HCT116 (cell line): ENCODE measurements at places on chromosomes 12 and 14.

GRCh38 chr12:132827763-132828703, 636 bp downstream of the GOLGA3 start:
- peaks cover 9% of the 10 kb centered on the region; the same call in 1 of the 2 replicates for H3K4me1 ChIP-seq
- H3K27ac ChIP-seq = peak overlapping the region; percentile 90
- H3K36me3 ChIP-seq = peaks cover 4% of the 10 kb centered on the region
- DNase-seq = no peak
- no peaks in the 10 kb centered on the region for H3K27me3 ChIP-seq

DNA sequence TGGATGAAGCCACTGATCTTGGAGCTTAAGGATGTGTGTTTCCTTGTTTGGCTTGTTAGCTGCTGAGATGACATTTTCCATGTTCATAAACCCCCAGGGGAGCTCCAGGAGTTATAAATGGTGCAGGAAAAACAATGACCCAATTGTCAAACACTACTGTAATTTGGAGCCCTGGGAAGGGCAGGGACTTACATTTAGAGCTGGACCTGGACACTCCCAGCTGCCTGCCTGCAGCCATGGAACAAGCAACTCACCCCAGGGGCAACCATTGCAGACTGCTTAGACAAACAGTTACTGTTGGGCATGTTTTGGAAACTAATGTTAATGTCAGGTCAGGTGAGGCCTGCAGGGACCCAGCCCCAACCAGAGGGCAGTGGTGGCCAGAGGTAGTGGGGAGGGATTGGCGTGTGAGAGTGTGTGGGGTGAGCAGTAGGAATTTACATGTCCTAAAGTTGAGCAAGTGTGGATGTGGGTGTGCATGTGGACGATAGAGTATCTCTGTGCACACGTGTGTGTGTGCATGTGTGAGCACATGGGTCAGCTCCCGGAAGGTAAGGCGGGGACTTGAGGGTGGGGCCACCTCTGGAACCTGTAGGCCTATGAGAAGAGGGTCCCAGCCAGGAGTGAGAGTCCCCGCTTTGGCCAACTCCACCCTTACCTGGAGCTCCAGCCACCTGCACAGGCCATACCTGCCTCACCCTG, 86.4 kb upstream of the NOS1 start:
- H3K4me1 ChIP-seq = no peaks in the 10 kb centered on the region; the same call in 1 of the 2 replicates
- no peak overlapping the region for H3K4me3 ChIP-seq
- no peak overlapping the region for H3K27ac ChIP-seq
- DNase-seq = no peak
- H3K36me3 ChIP-seq = no peaks in the 10 kb centered on the region

- H3K27me3 ChIP-seq = no peaks in the 10 kb centered on the region
- peaks cover 15% of the 10 kb centered on the region for H3K4me1 ChIP-seq
- no peaks in the 10 kb centered on the region for H3K36me3 ChIP-seq
- H3K4me3 ChIP-seq = no peak overlapping the region
- DNase-seq = no peak
Measured at GRCh38 chr14:91570021-91570420, 59.9 kb upstream of the PPP4R3A start.

GRCh38 chr12:68557011-68557730, 53.5 kb upstream of the RAP1B start:
- no peaks in the 10 kb centered on the region for H3K36me3 ChIP-seq
- H3K4me1 ChIP-seq = no peaks in the 10 kb centered on the region
- H3K27ac ChIP-seq = no peak overlapping the region

- DNase-seq = no peak
- H3K4me1 ChIP-seq = no peaks in the 10 kb centered on the region
- no peak overlapping the region for H3K27ac ChIP-seq
- H3K27me3 ChIP-seq = no peaks in the 10 kb centered on the region
- H3K4me3 ChIP-seq = no peak overlapping the region
Measured at GRCh38 chr14:99424306-99424877, 56.3 kb downstream of the SETD3 start.

GRCh38 chr12:113194971-113195391, 9.5 kb downstream of the RITA1 start:
- no peaks in the 10 kb centered on the region for H3K27me3 ChIP-seq
- H3K4me1 ChIP-seq = peaks cover 42% of the 10 kb centered on the region
- no peak for DNase-seq
- peak overlapping the region; percentile 86 for H3K27ac ChIP-seq

- H3K27ac ChIP-seq = peak overlapping the region; percentile 93
- no peaks in the 10 kb centered on the region for H3K36me3 ChIP-seq
- H3K4me1 ChIP-seq = peaks cover 57% of the 10 kb centered on the region
- H3K4me3 ChIP-seq = peak overlapping the region; percentile 81
Measured at GRCh38 chr12:570435-570920, 92.8 kb downstream of the NINJ2 start.

GRCh38 chr14:104887623-104888488, 22.8 kb downstream of the CEP170B start:
- no peaks in the 10 kb centered on the region for H3K27me3 ChIP-seq
- no peak overlapping the region for H3K27ac ChIP-seq
- H3K4me3 ChIP-seq = no peak overlapping the region
- no peak for DNase-seq
- H3K4me1 ChIP-seq = no peaks in the 10 kb centered on the region; the same call in 1 of the 2 replicates

- H3K27me3 ChIP-seq = no peaks in the 10 kb centered on the region
- H3K36me3 ChIP-seq = no peaks in the 10 kb centered on the region
- DNase-seq = no peak
- H3K4me1 ChIP-seq = no peaks in the 10 kb centered on the region
Measured at GRCh38 chr12:38386205-38386985, 69.8 kb downstream of the ALG10B start.

DNA sequence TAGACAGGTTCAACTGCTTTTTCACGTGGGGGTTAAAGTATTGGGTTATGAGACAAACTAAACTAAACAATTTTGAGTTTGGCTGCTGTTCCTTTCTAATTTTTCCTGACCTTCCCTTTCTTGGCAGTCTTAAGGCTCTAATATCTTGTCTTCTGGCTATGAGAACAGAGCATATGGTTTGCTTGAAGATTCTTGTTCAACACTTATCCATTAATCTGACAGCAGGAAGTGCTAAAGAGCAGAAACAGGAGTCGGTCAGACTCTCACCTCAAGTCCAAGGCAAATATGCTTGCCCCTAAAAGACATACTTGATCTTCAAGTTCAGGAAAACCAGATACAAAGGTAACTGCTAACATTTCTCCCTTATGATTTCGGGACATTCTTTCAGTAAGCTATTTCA, 52.6 kb upstream of the KCNJ8 start:
- H3K36me3 ChIP-seq = no peaks in the 10 kb centered on the region
- no peak overlapping the region for H3K27ac ChIP-seq
- H3K4me1 ChIP-seq = no peaks in the 10 kb centered on the region
- no peak for DNase-seq
- H3K27me3 ChIP-seq = no peaks in the 10 kb centered on the region

- H3K4me3 ChIP-seq = no peak overlapping the region
- peaks cover 3% of the 10 kb centered on the region for H3K4me1 ChIP-seq
- no peak for DNase-seq
- H3K27ac ChIP-seq = no peak overlapping the region
- H3K27me3 ChIP-seq = no peaks in the 10 kb centered on the region
- no peaks in the 10 kb centered on the region for H3K36me3 ChIP-seq
Measured at GRCh38 chr12:46149079-46149464, 119.8 kb downstream of the SLC38A1 start.

- no peak overlapping the region for H3K27ac ChIP-seq
- peak; percentile 16 for DNase-seq
- no peak overlapping the region for H3K4me3 ChIP-seq
- no peaks in the 10 kb centered on the region for H3K36me3 ChIP-seq
- no peaks in the 10 kb centered on the region for H3K4me1 ChIP-seq
- no peaks in the 10 kb centered on the region for H3K27me3 ChIP-seq
Measured at GRCh38 chr14:20866963-20867362, 24.2 kb upstream of the RNASE3 start.

DNA sequence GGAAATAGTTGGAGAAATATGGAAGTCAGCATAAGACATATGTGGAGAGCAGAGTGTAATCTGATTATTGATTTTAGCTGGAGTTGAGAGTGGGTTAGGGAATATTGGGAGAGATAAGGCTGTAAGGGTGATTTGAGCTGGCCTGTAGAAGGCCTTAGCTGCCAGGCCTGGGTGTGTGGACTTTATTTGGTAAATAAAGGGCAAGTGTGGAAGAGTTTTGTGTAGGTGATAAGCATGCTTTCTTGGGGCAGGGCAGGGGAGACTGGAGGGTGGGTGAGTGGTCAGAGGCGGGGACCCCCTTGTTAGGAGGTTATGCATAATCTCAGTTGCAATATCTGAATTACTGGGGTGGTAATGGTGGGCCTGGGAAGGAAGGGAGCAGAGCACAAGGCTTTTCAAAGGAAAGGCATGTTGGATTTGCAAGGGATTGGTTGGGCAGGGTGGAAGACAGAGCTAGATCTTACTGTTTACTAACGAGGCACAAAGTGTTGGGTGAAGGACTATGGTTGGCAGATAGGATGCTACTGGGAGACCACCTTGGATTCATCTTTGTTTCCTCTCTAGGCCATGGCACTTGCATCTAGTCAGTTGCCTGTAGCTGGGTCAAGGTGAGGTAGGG, 5.5 kb downstream of the KHNYN start:
- H3K36me3 ChIP-seq = peaks cover 24% of the 10 kb centered on the region
- H3K27me3 ChIP-seq = no peaks in the 10 kb centered on the region
- no peak for DNase-seq
- H3K4me3 ChIP-seq = no peak overlapping the region

GRCh38 chr14:75673345-75674035, 12.4 kb downstream of the TTLL5 start:
- no peak overlapping the region for H3K4me3 ChIP-seq
- peaks cover 3% of the 10 kb centered on the region; the same call in 1 of the 2 replicates for H3K36me3 ChIP-seq
- H3K27me3 ChIP-seq = no peaks in the 10 kb centered on the region
- no peak for DNase-seq
- H3K27ac ChIP-seq = no peak overlapping the region

- H3K27me3 ChIP-seq = no peaks in the 10 kb centered on the region
- no peaks in the 10 kb centered on the region for H3K4me1 ChIP-seq
- H3K27ac ChIP-seq = no peak overlapping the region
- H3K36me3 ChIP-seq = peaks cover 16% of the 10 kb centered on the region
Measured at GRCh38 chr14:58353516-58354299, 42.0 kb upstream of the TOMM20L start.

- H3K27ac ChIP-seq = no peak overlapping the region
- H3K36me3 ChIP-seq = no peaks in the 10 kb centered on the region
Measured at GRCh38 chr14:101475456-101476257, 85.6 kb upstream of the DIO3 start.

DNA sequence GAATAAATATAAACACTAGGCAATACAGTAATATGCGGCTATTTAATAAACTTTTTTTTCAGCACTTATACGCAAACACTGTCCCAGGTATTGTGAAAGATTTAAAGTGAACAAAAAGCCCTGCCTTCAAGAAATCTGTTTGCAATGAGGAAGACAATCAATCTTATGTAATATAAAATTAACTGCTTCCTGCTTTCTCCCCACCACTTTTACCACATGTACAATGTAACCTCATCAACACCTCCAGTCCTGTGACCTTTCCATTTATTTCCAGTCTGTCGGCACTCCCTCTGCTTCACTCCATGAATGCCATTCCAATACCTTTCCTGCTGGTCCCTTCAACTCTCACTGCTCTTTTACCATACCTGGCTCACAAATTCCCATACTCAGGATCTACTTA, 10.5 kb downstream of the SNX6 start:
- DNase-seq = no peak
- H3K27me3 ChIP-seq = no peaks in the 10 kb centered on the region
- no peak overlapping the region for H3K4me3 ChIP-seq
- H3K4me1 ChIP-seq = no peaks in the 10 kb centered on the region

DNA sequence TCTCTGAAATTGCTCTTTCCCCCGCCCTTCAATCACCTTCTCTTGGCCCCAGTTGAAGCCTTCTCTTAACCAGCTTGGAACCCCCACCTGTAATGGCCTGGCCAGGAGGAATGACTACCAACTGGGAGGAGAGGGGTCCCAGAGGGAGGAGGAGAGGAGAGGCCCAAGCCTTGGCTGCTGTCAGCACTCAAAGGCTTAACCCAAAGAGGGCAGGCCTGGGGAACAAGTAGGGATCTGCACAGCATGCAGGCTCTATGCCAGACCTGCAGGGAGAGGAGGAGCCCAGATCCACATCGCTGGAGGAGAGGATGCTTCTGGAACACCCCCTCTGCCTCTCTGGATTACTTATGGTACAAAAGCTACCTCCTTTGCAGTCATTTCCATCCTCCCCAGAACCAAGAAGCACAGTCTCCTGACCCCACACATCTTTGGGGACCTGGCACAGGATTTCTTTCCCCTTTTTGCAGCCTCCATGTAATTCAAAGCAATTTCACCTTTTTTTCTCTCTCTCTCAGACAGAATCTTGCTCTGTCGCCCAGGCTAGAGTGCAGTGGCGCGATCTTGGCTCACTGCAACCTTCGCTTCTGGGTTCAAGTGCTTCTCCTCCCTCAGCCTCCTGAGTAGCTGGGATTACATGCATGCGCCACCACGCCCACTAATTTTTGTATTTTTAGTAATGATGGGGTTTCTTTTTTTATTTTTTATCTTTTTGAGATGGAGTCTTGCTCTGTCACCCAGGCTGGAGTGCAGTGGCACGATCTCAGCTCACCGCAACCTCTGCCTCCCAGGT, 6.2 kb downstream of the RARG start:
- H3K4me1 ChIP-seq = peaks cover 58% of the 10 kb centered on the region
- no peak overlapping the region for H3K4me3 ChIP-seq
- no peak for DNase-seq
- H3K36me3 ChIP-seq = no peaks in the 10 kb centered on the region
- no peaks in the 10 kb centered on the region for H3K27me3 ChIP-seq
- peak overlapping the region; percentile 46 for H3K27ac ChIP-seq

- H3K4me3 ChIP-seq = no peak overlapping the region
- H3K27ac ChIP-seq = no peak overlapping the region
- no peak for DNase-seq
- H3K4me1 ChIP-seq = no peaks in the 10 kb centered on the region
Measured at GRCh38 chr14:87205811-87206210, 787.2 kb downstream of the GALC start.

- no peak for DNase-seq
- H3K36me3 ChIP-seq = no peaks in the 10 kb centered on the region
- H3K4me3 ChIP-seq = no peak overlapping the region
- no peaks in the 10 kb centered on the region for H3K27me3 ChIP-seq
Measured at GRCh38 chr14:63343878-63344277, 25.1 kb upstream of the GPHB5 start.

GRCh38 chr14:61549425-61549824, 145.9 kb upstream of the HIF1A start:
- H3K4me3 ChIP-seq = no peak overlapping the region
- H3K4me1 ChIP-seq = peaks cover 22% of the 10 kb centered on the region
- no peak overlapping the region for H3K27ac ChIP-seq
- no peaks in the 10 kb centered on the region for H3K36me3 ChIP-seq

DNA sequence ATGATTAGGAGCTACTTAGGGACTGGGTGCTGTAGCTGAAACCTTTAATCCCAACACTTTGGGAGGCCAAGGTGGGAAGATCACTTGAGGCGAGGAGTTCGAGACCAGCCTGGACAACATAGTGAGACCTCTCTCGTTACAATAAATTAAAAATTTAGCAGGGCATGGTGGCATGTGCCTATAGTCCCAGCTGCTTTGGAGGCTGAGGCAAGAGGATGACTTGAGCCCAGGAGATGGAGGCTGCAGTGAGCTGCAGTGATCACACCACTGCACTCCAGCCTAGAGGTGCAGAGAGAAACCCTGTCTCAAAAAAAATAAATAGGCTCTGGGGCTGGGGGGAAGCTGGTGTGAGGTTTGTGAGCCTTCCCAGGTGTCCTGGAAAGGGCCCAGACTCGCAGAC, 97.2 kb downstream of the FBXL14 start:
- no peaks in the 10 kb centered on the region for H3K27me3 ChIP-seq
- no peak overlapping the region for H3K4me3 ChIP-seq
- H3K27ac ChIP-seq = no peak overlapping the region
- no peaks in the 10 kb centered on the region for H3K4me1 ChIP-seq

- H3K27me3 ChIP-seq = peaks cover 79% of the 10 kb centered on the region
- no peaks in the 10 kb centered on the region for H3K4me1 ChIP-seq
- H3K4me3 ChIP-seq = no peak overlapping the region
- no peak overlapping the region for H3K27ac ChIP-seq
- DNase-seq = no peak
- H3K36me3 ChIP-seq = no peaks in the 10 kb centered on the region
Measured at GRCh38 chr12:112599871-112600270, 181.1 kb downstream of the PTPN11 start.
